Activated CD4-positive, alpha-beta T cell treated with anti-CD3 and anti-CD28 coated beads for 36 hours (primary cell): ENCODE measurements at places on chromosomes 1 and 21.

DNA sequence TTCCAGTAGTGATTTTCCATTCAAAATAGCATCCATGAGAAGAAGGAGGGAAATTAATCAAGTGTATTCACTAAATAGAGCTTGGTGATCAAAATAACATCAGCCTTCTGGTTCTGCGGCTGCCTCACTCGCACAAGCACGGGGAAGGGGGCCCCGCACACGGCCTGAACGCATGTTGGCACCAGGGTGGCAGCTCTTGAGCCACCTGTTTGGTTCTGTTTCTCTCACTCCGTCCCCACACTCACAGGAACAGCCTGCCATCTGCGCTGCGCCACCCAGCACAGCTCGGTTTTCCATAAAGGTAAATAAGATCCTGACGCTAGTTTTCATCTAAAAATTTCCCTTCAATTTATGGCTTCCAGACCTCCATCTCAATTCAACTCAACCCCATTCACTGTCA is 49.4 kb downstream of the TIAM1 start:
- H3K27me3 ChIP-seq, result no peaks in the 10 kb centered on the region
- DNase-seq, result no peak
- peaks cover 53% of the 10 kb centered on the region for H3K4me1 ChIP-seq

GRCh38 chr1:35288761-35289160 is 20.3 kb downstream of the ZMYM4 start:
- no peak overlapping the region for H3K27ac ChIP-seq
- H3K4me1 ChIP-seq, result peaks cover 42% of the 10 kb centered on the region
- no peak for DNase-seq
- H3K27me3 ChIP-seq, result no peaks in the 10 kb centered on the region
- no peak overlapping the region for H3K4me3 ChIP-seq
- peaks cover 14% of the 10 kb centered on the region for H3K36me3 ChIP-seq

- DNase-seq, result no peak
- peaks cover 17% of the 10 kb centered on the region for H3K4me1 ChIP-seq
- no peak overlapping the region for H3K4me3 ChIP-seq
Observed at GRCh38 chr1:52629325-52629643, 3.7 kb upstream of the SHISAL2A start.

- H3K27me3 ChIP-seq, result no peaks in the 10 kb centered on the region
- H3K27ac ChIP-seq, result no peak overlapping the region
- H3K4me3 ChIP-seq, result no peak overlapping the region
- DNase-seq, result no peak
- no peaks in the 10 kb centered on the region for H3K4me1 ChIP-seq
Observed at GRCh38 chr21:14918527-14918926, 146.3 kb downstream of the NRIP1 start.

GRCh38 chr1:232221802-232222499 is 408.0 kb downstream of the SIPA1L2 start:
- no peak overlapping the region for H3K4me3 ChIP-seq
- DNase-seq, result no peak
- peaks cover 14% of the 10 kb centered on the region for H3K4me1 ChIP-seq
- no peaks in the 10 kb centered on the region for H3K36me3 ChIP-seq
- no peak overlapping the region for H3K27ac ChIP-seq

DNA sequence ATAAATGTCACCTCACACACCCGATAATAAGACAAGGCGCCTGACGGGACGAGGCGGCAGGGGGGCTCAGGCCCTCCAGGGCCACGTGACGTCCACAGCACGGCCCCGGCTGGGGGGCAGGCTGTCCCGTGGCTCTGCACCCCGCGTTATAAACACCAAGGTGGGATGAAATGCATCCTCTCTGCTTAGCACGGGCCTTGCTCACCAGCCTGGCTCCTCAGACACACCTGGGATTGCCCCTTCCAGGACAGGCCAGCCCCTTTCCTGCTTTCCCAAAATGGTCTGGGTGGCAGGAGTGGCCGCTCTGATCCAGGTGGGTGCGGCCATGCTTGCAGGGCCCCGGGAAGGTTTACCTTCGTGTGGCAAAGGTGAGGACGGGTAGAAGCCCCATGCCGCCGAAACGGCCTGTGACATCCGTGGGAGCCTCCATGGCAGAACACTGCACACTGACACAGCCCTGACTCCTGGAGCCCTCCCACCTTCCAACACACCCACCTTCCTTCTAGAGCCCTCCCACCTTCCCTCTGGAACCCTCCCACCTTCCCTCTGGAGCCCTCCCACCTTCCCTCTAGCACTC is 35.9 kb downstream of the SLC19A1 start:
- no peak for DNase-seq
- no peaks in the 10 kb centered on the region for H3K36me3 ChIP-seq
- no peak overlapping the region for H3K4me3 ChIP-seq
- H3K27ac ChIP-seq, result no peak overlapping the region
- H3K4me1 ChIP-seq, result no peaks in the 10 kb centered on the region

- no peak overlapping the region for H3K27ac ChIP-seq
- no peaks in the 10 kb centered on the region for H3K27me3 ChIP-seq
- DNase-seq, result no peak
- H3K36me3 ChIP-seq, result peaks cover 11% of the 10 kb centered on the region
- H3K4me3 ChIP-seq, result no peak overlapping the region
Observed at GRCh38 chr1:3817821-3818597, 21.7 kb upstream of the LRRC47 start.

- peaks cover 8% of the 10 kb centered on the region for H3K27me3 ChIP-seq
- no peak for DNase-seq
- H3K4me1 ChIP-seq, result no peaks in the 10 kb centered on the region
- no peaks in the 10 kb centered on the region for H3K36me3 ChIP-seq
- no peak overlapping the region for H3K27ac ChIP-seq
- H3K4me3 ChIP-seq, result no peak overlapping the region
Observed at GRCh38 chr1:186837806-186838205, 9.1 kb downstream of the PLA2G4A start.

GRCh38 chr1:185453496-185454192 is 136.6 kb upstream of the IVNS1ABP start:
- no peak for DNase-seq
- H3K27ac ChIP-seq, result no peak overlapping the region
- H3K4me3 ChIP-seq, result no peak overlapping the region
- H3K4me1 ChIP-seq, result no peaks in the 10 kb centered on the region
- H3K27me3 ChIP-seq, result peaks cover 1% of the 10 kb centered on the region

DNA sequence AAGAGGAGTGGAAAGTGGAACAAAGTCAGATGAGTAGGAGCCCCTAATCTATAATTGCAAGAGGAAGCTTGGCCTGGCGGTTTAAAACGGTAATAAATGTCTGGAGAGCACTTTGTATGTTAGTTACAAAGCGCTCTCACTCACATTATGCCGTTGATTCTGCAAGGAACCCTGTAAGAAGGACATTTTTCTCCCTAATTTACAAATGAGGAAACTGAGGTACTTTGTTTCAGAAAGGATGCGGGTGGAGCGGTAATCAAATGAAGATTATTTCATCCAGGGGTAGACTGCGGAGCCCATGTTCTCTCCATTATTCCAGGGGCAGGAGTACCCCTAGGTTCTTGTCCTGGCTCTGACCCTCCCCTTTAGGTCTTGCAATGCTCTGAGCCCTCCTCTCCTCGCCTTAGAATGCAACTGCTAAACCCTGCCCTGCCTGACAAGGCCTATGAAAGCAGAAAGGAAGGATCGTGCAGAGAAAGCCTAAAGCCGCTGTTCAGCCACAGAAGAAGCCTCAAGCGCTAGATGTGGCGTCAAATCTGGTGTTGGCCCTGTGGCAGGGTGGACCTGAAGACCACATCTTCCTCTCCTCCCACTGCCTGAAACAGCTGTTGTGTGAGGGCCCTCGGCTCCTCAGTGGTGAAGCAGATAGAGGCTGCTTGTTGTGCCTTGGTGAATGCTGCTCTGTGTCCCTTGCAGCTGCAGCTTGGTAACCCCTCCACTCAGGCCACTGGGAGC is 588 bp upstream of the PACC1 start:
- H3K27me3 ChIP-seq, result no peaks in the 10 kb centered on the region
- H3K4me1 ChIP-seq, result peaks cover 22% of the 10 kb centered on the region
- peaks cover 11% of the 10 kb centered on the region for H3K36me3 ChIP-seq
- peak overlapping the region; percentile 93 for H3K4me3 ChIP-seq

- DNase-seq, result no peak
- no peak overlapping the region for H3K4me3 ChIP-seq
- H3K27me3 ChIP-seq, result no peaks in the 10 kb centered on the region
Observed at GRCh38 chr21:28138272-28138671, 854.4 kb downstream of the LTN1 start.

GRCh38 chr1:73639494-73639893 is 558.5 kb downstream of the LRRIQ3 start:
- no peak for DNase-seq
- H3K27me3 ChIP-seq, result no peaks in the 10 kb centered on the region
- H3K27ac ChIP-seq, result no peak overlapping the region
- no peaks in the 10 kb centered on the region for H3K36me3 ChIP-seq

DNA sequence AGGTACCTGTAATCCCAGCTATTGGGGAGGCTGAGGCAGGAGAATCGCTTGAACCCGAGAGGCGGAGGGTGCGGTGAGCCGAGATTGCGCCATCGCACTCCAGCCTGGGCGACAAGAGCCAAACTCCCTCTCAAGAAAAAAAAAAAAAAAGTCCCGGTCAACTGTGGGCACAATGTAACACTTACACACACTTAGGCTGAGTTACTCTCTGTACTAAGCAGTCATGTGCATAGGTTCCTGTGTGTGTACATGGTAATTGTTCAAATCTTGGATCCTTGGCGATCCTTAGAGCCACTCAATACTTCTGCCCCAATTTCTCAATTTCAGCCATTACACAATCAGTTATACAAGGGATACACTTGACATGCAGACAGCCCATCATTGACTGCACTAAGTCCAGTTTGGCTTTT is 11.6 kb downstream of the SDCCAG8 start:
- peaks cover 12% of the 10 kb centered on the region for H3K36me3 ChIP-seq
- H3K4me1 ChIP-seq, result peaks cover 30% of the 10 kb centered on the region
- no peak overlapping the region for H3K4me3 ChIP-seq
